ENCODE measurements at places on chromosomes 7 and 10. TPM values are rescaled to one million over a fixed set of nuclear protein-coding genes. Genes with fewer than 3 reads are reported as not detected.

The NUTM2A gene
- not detected for total RNA-seq

The LIPF gene
- total RNA-seq = not detected

DNA sequence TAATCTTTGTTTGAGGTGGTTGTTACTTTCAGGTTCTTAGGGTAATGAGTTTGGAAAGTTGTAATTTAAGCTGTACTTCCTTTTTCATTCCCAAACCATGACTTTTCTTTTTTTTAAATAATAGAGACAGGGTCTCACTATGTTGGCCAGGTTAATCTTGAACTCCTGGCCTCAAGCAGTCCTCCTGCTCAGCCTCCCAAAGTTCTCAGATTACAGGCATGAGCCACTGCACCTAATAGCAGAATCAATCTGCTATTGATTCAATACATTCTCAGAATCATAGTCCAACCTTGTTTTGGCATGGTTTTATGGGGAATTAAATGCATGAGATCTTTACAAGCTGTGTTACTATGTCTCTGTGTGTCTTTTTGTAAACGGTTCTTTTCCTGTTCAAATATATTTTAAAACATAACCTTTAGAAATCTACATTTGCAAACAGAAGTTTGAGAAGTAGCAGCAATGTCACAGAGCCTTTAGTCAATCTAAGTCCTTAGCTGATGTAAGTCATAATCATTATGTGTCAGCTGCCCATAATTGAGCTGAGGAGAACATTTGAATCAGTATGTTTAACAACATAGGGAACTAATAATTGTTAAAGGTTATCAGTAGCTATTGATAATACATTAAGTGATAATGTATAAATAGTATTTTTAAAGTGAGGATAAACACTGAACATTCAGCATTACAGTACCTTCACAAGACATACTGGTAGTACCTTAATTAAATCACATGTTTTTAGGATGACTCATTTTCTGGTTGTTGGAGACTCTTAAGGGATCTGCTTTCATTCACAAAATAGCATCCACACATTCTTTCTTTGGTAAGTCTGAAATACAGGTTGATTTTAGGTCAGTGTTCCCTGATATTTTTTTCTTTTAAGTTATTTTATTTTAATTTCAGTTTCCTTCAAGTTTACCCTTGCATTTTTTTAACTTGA, 8.8 kb downstream of the INPP5F start:
- DNase-seq = peak; percentile 58

DNA sequence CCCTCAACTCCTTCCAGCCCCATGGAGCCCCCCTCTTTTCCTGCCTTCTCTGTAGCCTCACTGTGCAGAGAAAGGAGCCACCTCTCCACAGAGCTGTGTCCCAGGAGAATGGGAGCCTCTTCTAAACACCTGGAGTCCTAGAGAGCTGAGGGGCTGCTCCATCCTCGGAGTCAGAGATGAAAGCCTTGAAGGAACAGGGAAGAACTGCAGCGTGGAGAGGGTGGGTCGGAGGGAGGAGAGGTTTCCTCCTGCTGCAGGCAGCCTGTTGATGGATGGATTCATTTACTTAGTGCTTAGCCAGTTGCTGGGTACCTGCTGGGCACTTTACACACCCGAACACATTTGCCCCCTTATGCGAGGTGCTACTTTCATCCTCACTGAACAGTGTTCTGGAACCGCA, 39.0 kb downstream of the C10orf120 start:
- no peak for DNase-seq

- DNase-seq = peak; percentile 33
Measured at GRCh38 chr7:27670676-27671075, 8.0 kb upstream of the HIBADH start.
